Activated CD8-positive, alpha-beta memory T cell treated with anti-CD3 and anti-CD28 coated beads for 1 hour (primary cell): ENCODE measurements at places on chromosomes 5 and 9.

DNA sequence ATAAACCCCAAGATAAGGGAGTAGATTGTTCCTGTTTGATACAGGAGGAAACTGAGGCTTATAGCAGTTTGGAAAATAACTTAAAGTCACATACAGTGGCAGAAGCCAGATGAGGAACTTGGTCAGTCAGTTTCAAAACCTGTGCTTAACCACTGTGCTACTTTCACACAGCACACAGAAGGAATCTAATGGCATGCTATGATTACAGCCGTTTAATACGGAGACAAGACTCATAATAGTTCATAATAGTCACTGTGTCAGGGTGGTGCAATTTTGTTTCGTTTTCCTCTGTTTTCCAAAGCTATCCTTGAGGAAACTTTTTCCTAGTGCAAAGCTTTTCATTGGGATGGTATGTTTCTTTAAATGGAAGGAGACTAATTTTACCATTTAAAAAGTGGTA, 112.3 kb downstream of the GCNT1 start:
- no peak for DNase-seq

DNA sequence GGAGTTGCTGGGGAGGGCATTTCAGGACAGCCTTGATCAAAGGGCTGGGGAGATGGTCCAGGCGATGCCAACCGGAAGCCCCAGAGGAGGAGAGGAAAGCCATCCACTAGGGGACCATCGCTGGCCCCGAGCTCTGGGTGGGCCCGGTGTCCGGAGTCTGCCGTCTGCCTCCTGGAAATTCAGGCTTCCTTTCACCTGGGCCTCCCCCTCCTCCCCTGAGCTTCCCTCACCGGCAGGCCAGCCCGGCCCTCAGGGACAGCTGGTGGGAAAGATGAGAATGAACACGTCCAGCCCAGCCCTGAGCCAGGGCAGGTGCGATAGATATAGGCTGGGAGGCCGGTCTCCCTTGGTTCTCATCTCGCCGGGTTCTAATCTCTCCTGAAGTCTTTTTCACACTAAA, 17.2 kb downstream of the IRX4 start:
- no peak for DNase-seq

DNA sequence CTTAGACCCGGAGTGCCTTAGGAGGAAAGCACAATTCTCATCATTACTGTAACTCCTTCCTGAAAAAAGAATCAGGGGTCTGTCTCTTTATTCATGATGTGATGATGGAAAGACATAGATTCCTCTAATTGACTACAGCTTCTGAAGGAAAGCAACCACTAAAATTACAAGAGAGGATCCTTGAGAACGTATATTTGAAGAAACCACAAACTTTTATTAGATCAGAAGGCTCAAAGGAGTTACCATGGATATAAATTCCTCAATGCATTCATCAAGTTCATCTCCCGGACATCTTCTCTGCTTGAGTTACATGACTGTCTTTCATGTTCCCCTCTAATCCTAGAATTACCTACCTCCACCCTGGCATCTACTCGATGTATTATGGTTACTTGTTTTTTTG, 104.1 kb upstream of the PAPPA start:
- DNase-seq = no peak

- no peak for DNase-seq
These were observed 95.4 kb upstream of the PRDM9 start for GRCh38 chr5:23411994-23412393.

- no peak for DNase-seq
These were observed 59.8 kb downstream of the TNC start for GRCh38 chr9:115058175-115058574.

DNA sequence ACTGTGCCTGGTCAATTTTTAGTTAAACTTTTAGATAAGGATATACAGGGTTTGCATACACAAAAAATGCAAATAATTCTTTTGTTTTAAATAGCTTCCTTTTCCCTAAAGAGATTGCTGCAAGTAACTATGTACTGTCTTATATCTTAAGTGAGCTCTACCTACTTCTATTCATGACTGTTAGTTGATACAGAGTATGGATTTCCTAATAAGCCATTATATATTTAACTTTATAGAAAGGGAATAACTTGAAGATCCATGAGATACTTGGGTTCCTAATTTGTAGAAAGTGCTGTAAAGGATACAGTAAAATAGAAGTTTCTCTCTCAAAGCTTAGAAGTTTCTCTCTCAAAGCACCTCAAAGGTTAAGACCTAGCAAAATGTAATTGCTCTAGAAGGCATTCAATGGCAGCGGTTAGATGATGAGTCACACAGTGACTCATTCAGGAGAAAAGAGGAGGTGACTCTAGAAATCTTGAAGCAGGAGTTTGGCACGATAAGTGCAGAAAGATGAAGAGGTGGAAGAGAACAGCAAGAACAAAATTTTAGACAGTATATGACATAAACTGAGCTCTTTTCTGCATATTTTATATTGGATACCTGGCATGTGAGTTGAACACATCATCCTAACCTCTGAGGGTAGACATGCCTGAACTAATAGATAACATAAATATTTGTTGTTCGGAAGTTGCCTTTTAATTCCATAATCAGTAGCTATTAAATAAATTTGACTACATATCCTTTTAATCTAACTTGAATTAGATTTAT, 5.5 kb upstream of the DNAJC21 start:
- no peak for DNase-seq

DNA sequence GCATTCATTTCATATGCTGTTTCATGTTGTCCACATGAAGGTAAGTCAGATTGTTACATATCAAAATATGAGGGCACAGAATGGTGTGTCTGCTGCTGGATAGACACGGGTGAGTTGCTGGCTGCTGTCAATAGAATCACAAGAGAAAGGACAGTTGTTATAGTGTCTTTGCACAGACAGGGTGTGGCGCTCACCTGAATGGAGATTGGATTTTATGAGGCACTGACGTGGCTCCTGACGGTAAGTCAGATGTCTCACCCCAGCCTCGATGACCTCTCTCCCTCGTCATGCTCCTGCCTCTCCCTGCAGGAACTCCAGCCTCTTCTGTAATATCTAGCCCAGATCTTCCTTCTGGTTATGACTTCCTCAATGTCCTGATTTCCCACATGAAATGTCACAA, 75.4 kb upstream of the SELENOP start:
- no peak for DNase-seq

GRCh38 chr5:59800347-59800893, 93.1 kb downstream of the PDE4D start:
- no peak for DNase-seq

DNA sequence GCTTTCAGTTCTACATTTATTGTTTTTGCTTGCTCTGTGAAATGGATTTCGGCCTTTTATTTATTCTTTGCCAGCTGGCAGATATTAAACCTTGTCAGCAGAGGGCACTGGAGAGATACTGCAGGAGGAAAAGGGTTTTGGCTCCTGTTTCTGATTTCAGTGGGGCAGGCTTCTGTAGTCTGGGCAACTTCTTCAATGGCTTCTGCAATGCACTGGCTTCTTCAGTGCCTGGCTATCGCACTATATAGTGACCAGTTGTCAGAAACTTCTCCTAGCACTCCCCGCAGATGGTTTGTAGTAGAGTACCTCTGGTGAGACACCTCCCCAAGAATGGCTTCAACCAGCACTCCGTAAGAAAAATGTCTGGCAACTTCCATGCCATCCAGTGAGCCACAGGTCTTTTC, 3.2 kb upstream of the NFX1 start:
- DNase-seq = no peak

DNA sequence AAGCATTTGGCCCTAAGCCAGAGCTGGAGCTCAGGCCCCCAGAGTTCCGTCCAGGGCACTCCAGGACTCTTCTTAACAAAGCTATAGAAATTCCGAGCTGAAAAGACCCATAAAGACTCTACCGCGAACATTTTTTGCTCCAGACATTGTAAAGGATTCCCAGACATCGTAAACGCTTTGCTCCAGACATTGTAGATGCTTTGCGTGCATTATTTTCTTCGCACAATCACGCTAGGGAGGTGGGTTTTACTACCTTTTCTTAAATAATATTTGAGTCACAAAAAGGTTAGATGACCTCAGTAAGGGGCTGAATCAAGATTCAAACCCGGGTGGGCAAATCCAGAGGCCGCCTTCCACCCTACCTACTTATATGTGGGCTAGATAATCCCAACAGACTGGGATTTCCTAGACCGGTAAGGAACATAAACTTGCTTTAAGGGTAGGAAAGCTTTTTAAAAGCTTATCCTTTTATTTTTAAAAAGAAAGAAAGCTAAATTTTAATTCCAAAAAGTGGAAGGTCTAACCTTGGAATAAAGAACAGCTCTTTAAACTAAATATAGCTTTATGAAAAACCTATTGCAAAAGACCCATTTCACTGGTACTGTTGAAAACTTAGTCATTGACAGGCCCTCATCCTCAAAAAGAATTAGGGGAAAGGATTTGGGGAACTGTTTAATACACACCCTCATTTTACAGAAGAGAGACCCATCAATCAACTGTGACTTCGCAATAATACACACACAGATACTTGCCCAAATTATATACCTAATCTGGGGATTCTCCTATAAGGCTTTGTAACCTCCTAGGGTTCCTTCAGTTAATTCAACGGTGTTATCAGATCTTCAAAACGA, 822 bp upstream of the TNIP1 start:
- no peak for DNase-seq

GRCh38 chr5:92836855-92837755, 743.9 kb downstream of the NR2F1-AS1 start:
- DNase-seq = no peak

- DNase-seq = no peak
These were observed 3.7 kb upstream of the MOB3B start for GRCh38 chr9:27533311-27533710.

DNA sequence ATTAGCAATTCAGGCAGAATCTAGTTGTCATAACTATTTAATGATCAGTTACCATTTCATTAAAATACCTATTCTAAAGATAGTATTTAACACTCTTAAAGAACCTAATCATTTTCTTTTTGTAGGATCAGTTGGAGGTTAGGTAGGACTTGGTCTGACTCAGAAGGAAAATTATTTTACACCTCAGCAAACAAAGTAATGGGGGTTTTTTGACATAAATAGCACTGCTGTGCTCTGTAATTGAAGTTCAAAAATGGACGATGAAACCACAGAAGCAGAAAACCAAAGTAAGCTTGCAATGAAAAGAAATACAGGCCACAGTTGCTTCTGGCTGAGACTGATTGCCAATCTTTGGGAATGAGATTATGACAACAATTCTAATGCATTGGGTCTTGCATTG, 187.0 kb upstream of the TRPM3 start:
- no peak for DNase-seq

- DNase-seq = no peak
These were observed 26.0 kb downstream of the TMEM174 start for GRCh38 chr5:73198833-73199592.

- no peak for DNase-seq
These were observed 249.3 kb upstream of the DMRT1 start for GRCh38 chr9:592225-592624.

DNA sequence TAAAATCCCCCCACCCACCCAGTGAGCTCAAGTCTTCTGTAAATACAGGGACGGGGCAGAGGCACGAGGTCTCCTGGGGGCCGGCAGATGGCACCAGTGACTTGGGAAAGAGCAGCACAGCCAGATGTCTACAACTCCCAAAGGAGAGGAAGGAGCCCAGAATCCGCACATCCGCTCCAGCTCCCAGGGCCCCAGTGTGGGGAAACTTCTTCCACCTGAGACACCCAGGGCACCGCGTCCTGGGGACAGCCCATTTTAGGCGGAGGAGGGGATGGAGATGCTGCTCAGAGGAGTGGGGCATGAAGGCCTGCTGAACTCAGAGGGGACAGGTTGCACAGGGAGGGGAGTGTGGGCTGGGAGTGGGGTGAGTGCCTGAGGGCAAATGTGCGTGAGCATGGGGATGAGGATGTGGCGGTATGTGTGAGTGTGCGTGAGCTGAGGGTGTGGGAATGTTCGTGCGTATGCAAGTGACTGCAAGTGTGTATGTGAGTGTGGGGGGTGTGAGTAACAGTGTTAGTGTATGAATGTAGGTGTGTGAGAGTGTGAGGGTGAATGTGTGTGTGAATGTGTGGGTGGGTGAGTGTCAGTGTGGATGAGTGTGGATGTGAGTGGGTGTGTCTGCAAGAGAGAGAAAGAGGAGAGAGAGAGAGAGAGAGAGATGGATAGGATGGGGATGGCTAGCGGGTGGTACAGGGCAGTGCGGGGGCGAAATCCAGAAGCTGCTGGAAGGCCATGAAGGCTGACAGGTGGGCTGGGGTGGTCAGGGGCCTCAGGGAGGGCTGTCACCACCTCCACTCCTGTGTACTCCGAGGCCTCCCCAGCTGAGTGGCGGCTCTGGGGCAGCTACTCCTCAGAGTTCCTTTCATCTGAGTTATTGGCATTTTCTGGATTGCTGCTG, 63.5 kb downstream of the DUSP1 start:
- no peak for DNase-seq

DNA sequence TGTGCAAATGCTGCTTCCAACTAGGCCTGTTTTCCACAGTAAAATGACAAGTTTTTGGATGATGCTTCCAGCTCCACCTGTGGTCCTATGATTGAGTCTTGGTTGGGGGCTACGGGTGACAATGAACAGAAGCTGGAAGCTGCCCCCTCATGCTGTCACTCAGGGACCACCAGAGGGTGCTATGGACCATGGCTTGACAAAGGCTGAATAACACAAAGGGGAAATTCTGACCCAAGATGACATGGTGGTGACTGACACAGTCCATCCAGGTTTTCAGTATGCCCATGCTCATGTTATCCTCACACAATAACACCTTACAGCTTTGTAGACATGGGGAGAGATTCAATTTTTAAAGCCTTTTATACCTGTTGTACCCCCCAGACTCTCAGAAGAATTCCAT, 23.9 kb upstream of the SAP30L start:
- no peak for DNase-seq

GRCh38 chr5:159071382-159071781, 28.3 kb downstream of the EBF1 start:
- no peak for DNase-seq

DNA sequence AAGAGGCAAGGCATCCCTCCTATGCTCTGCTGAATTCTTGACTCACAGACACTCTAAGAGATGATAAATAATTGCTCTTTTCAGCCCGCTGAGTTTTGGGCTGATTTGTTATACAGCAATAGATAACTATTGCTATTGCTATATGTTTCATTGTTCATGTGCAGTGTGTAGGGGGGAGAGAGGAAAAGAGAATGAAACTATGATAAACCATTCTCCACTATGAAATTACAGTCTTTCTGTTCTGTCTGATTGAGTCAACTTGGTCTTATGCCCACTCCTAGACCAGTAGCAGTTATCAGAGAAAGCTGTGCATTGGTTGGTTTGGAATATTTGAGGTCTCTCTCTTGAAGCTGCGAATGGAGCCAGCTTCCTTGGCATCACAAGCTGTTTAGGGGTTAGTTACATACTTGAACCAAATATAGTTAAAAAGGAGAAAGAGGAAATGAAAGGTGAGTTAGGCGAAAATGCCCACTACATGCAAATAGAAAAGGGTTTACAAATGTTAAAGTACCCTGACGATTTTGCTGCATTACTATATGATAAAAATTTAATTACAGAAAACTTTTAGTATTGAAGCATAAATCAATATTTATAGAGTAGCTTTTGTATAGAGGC, 136.3 kb upstream of the ACTBL2 start:
- no peak for DNase-seq

GRCh38 chr5:164207646-164208045, 702.2 kb downstream of the MAT2B start:
- no peak for DNase-seq

- DNase-seq = no peak
These were observed 127.1 kb downstream of the LHFPL2 start for GRCh38 chr5:78521455-78521854.

- DNase-seq = no peak
These were observed 105.5 kb downstream of the PDE6A start for GRCh38 chr5:149838881-149839739.
